ENCODE measurements at places on chromosomes 11 and 22. TPM values are rescaled to one million over a fixed set of nuclear protein-coding genes. Genes with fewer than 3 reads are reported as not detected.

CBX7 gene
- 65.2 TPM for total RNA-seq

C11orf42 gene
- total RNA-seq: not detected

DNA sequence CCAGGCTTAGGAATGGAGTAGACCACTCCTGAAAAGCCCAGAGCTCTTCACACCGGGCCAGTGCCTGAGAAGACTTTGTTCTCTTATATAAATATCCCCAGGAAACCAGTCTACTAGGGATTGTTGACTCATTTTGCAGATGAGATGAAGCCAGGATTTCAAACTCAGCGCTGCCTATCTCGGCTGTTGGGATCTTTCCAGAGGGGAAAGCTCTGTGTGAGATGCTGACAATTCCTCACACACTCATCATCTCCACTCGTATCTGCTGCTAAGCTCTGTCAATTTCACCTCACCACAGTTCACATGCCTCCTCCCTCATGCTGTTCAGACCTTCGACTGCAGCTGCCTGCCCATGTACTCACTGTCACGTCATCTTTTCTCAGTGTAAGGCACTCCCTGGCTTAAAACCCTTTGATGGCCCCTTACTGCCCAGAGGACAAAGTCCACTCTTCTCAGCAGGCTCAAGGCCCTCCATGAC, 12.5 kb downstream of the USH1C start:
- DNase-seq: no peak

- no peak for DNase-seq
Observed at GRCh38 chr22:50418624-50419023, 56.2 kb downstream of the SBF1 start.

- DNase-seq: no peak
Observed at GRCh38 chr11:98056945-98057344, 963.8 kb upstream of the CNTN5 start.

- DNase-seq: no peak
Observed at GRCh38 chr11:74204701-74205100, 33.6 kb downstream of the PPME1 start.

- no peak for DNase-seq
Observed at GRCh38 chr11:32817852-32818183, 11.9 kb upstream of the PRRG4 start.

DNA sequence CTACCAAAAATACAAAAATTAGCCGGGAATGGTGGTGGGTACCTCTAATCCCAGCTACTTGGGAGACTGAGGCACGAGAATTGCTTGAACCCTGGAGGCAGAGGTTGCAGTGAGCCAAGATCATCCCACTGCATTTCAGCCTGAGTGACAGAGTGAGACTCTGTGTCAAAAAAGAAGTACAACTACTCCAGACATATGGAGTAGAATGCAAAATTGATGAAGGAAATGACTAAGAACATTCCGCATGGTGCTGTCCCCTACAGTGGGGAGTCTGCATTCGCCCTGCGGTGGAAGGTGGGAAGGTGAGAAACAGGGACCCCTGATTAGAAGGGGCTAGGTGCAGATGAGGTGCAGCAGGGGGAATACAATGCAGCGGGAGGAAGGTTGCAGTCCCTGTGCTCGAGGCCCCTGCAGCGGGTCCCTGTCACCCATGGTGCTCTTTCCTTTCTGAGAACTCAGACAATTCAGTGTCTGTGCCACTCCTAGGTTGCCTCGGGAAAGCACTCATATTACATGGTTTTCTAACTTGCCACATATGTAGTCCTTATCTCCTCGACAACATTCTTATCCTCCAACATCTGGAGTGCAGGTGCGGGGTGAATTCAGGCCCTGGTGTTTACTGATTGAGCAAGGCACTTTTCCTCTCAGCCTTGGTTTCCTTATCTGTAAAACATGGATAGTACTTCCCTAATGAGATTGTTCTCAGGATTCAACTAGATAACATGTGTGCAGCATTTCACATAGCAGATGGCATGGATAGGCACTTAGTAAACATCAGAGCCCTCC, 5.2 kb downstream of the POLD4 start:
- no peak for DNase-seq
